ENCODE measurements at places on chromosomes 12 and 14.

GRCh38 chr14:94011795-94012194 lies 14.3 kb upstream of the OTUB2 start:
- DNase-seq, result no peak

GRCh38 chr12:13581031-13581430 lies 384.5 kb downstream of the EMP1 start:
- no peak for DNase-seq

GRCh38 chr12:50246197-50246865 lies 37.0 kb downstream of the LIMA1 start:
- DNase-seq, result no peak

- DNase-seq, result no peak
Measured at GRCh38 chr12:57134949-57135348, 6.7 kb downstream of the LRP1 start.

- no peak for DNase-seq
Measured at GRCh38 chr12:85979641-85980040, 105.5 kb downstream of the NTS start.

DNA sequence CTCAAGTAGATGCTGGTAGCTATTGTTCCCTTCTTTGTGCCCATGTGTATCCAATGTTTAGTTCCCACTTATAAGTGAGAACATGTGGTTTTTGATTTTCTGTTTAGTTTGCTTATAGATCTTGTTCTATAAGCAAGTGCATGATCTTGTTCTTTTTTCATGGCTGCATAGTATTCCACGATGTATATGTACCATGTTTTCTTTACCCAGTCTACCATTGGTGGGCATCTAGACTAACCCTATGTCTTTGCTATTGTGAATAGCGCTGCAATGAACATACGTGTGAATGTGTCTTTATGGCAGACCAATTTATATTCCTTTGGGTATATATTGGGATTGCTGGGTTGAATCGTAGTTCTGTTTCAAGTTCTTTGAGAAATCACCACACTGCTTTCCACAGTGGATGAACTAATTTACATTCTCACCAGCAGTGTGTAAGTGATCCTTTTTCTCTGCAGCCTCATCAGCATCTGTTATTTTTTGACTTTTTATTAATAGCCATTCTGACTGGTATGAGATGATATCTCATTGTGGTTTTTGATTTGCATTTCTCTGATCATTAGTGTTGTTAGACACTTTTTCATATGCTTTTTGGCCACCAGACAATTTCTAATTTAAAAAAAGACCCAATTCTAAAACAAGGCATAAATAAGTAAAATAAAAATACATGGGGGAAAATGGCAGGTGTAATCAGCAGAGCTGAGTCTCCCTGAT lies 50.6 kb downstream of the CPM start:
- no peak for DNase-seq

DNA sequence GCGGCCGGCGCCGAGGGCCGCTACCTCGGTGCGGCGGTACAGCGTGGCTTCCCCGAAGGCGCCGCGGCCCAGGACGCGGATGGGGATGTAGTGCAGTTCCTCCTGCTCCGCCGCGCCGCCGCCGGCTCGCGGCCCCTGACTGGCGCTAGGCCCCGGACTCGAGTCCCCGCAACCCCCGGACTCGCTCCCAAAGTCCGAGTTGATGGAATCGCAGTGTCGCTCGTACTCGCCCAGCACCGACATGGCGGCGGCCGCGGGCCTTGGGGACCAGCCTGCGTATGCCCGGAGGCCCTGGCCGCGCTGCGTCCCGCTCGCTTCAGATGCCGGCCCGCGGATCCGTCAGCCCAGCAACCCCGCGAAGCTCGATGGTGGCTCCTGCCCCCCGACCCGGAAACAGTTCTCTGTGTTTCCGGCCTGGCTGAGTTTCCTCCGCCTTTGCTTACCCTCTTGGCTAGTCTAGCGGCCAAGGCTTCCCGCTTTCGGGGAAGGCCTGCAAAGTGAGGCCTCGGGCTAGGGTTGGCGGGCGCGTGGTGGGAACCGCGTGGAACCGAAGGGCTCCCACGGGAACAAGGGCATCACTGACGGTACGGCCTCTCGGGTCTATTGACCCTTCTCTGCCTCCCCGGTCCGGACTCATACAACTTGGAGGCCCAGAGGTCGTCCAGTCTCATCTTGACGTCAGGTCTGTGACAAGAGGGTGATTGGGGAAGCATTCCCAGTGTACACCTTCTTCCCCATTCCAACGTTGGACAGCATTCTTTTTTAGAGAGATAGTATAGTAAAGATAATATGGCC lies at the start of gene NEK9:
NEK9 (minus strand) TSS at position 370 of the 795 bp plus-strand sequence; CDS start at position 243, 127 bp downstream.
- DNase-seq, result peak; percentile 73

GRCh38 chr12:68746572-68747180 lies 700 bp downstream of the SLC35E3 start:
- DNase-seq, result peak; percentile 21

- no peak for DNase-seq
Measured at GRCh38 chr14:73457924-73458182, 493 bp downstream of the NUMB start.

GRCh38 chr14:52883658-52884057 lies 67.2 kb downstream of the FERMT2 start:
- DNase-seq, result no peak

- no peak for DNase-seq
Measured at GRCh38 chr12:54018468-54018984, 9.7 kb upstream of the HOXC6 start.

- DNase-seq, result no peak
Measured at GRCh38 chr14:32020882-32021281, 56.2 kb upstream of the ARHGAP5 start.

- no peak for DNase-seq
Measured at GRCh38 chr12:114774197-114774596, 90.2 kb upstream of the TBX3 start.

DNA sequence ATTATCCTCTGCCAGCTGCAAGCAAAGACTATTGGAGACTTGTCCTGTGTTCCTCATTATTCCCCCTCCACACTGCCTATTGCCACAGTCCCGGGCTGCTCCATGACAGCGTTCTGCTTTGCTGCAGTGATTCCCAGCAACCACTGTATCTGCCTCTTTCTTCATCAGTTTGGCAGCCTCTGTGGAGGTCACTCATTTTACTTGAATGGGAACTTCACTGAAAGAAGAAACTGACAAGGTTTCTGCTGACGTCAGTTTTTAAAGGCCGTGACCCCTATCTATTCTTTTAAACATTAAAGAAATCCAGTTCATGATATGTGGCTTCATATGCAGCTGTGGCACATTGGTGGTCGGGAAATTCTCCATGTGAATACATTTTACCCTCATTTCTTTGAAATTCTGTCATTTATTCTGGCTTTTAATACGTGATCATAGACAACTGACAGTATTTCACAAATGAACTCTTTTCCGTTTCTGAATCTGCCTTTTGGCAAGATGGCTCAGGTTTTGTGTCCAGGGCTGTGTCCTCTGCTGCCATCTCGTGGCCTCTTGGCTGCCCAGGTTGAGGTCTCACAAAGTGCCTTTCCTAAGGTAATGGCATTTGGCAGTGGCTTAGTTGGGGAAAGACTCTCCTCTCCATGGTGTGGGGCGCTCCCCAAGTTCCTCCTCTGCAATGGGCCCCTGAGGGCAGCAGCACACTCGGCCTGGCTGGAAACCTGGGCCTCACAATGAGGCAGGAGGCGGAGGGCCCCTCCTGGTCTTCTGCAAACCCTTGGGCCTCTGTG lies 5.8 kb downstream of the TMEM253 start:
- DNase-seq, result peak; percentile 18

- no peak for DNase-seq
Measured at GRCh38 chr12:89179983-89180382, 172.3 kb downstream of the DUSP6 start.

GRCh38 chr14:105100910-105101309 lies 35.7 kb upstream of the GPR132 start:
- no peak for DNase-seq

GRCh38 chr12:9701380-9702154 lies 31.3 kb downstream of the CLECL1 start:
- no peak for DNase-seq

- peak; percentile 27 for DNase-seq
Measured at GRCh38 chr12:48021485-48022179, 17.4 kb upstream of the COL2A1 start.

All from NCI-H510A (cell line).